ENCODE measurements at places on chromosomes 3 and 15.
A peak's percentile ranks its signal among the peaks of the same experiment; 100 is the strongest.

DNA sequence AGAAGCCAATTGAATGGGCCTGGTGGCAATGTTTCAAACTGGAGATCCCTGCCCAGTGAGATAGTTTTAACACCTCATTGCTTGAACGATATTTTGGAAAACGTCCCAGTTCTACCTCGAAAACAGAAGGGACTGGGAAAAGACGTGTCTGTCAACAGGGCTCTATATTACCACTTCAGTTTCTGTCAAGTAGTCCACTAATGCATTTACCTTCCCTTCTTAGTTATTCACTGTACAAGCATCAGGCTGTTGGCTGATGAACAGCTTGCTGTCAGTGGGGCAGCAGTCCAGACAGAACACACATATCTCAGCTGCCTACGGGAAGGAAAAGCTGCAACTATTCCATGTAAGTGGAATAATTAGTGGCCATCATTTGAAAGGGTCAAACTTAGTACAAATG lies 794.7 kb upstream of the GBE1 start:
- DNase-seq, result peak; percentile 97

DNA sequence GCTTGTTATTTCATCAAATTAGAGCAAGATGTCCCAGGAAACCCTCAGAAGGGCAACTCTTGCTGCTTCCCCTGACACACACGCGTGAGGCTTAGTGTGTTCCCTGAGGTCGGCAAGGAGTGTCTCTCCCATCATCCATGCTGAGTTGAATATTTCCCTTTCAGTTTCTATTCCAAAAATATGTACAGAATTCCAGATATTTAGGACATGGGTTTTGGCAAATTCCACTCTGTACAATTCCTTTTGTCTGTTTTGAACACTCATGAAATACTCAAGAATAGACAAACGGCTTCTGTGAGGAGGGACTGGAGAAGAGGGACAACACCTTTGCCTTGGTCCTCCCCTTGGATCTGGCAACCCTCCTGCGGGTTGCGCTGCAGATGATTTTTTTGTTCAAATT lies 138.0 kb downstream of the DUT start:
- no peak for DNase-seq

- DNase-seq, result no peak
Measured at GRCh38 chr3:194518652-194519051, 31.9 kb upstream of the ATP13A3 start.

DNA sequence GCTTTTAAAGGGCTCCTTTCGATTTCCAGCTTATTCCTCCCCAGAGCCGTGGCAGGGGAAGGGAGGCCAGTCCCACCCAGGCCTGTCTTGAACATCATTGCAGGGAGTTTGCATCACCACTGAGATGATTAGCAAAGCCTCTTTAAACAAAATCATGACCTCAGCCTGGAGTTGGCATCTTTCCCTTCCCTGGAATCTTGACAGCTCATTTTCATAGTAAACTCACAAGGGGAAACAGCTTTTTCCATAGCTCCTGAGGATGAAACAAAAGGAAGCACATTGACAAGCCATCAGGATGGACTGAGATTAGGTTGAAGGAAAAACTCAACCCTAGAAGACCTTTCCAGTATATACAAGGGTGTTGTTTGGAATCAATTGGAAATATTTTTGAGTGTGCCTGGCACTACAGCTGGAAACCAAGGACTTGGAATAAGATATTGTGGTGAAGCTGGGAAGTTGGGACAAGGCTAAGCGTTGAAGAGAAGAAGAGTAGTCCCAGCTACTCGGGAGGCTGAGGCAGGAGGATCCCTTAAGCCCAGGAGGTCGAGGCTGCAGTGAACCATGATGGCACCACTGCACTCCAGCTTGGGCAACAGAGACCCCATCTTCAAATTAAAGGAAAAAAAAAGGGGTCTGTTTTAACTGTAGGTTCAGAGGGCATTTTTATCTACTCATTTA lies 3.1 kb upstream of the LARP6 start:
- DNase-seq, result no peak

DNA sequence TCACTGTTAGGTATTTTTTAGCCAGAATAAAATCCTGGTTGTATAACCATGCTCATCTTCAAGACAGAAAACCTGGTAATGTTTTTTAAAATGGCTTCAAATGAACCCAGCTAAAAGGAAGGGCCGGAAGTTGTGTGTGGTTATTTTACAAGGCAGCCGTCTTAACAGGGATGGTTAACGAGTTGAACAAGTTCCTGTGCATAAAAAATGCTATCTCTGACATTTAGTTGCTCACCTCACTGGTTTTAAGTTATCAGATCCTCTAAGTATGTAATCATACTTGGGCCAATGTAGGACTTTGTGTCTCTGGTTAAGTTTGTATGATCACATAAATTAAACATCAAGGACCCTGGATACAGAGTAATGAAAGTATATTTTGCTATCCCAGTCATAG lies 2.1 kb downstream of the ATP11B start:
- no peak for DNase-seq

DNA sequence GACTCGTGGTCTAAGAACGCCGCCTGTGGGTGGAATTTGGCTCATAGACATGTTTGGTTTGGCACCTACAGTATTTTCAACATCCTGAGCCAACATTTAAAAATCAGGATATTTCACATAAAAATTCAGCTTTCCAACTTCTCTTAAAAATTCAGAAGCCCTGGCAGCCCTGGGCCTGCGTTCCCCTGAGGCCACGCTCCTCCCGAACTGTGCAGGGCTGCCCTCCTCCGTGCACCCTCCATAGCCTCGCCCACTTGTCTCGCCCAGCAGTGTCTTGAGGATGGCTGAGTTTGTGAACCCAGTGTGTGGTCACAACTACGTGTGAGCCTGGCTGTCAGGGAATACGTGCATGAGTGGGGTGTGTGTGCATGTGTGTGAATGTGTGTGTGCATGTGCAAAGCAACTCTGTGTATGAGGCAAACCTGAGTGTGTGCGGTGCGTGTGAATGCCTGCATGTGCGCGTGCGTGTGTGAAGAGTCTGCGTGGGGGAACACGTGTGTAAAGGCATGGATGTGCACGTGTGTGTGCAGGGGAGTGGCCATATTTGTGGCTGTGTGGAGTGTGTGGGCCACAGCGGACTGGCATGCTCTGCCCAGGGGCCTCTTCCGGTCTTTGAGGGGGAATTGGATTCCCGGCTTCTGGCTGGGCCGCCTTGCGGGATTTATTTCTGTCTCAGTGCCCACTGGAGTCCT lies 30.9 kb downstream of the PTH1R start:
- DNase-seq, result no peak

DNA sequence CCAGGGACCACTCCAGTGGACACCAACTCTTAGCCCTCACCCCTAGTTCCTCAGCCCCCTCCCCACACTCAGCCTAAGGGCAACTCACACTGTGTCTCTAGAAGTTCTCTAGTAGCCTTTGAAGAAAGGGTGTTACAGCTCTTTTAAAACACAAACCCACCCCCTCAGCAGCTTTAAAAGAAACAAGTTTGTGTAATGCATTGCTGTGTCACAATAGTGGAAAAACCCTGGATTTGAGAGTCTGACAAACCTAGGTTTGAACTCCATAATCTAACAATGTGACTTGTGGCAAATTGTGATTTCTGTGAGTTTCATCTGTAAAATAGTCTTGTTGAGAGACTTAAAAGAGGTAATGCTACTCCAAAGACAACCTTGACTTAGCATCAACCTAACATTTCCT lies 54.0 kb downstream of the PLCH1 start:
- DNase-seq, result no peak

DNA sequence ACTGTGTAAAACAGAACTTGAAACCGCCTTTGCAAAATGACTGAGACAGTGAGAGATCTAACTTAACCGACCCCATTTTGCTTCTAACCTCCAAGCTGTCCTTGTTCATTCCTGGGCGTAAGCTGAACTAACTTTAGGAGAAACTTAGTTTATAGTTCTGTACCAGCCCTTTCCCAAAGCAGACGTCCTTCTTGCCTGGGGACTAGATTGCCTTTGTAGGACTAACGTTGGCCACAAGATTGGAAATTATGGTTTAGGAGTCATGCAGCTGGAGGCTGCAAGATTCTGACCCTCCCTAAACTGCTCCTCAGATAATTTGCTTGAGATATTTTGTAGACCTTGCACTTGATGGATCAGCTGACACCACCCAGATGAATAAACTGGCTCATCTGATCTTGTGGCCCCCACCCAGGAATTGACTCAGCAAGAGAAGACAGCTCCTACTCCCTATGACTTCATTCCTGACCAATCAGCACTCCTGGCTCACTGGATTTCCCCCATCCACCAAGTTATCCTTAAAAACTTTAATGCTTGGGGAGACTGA lies 219.9 kb upstream of the PROK2 start:
- DNase-seq, result no peak

DNA sequence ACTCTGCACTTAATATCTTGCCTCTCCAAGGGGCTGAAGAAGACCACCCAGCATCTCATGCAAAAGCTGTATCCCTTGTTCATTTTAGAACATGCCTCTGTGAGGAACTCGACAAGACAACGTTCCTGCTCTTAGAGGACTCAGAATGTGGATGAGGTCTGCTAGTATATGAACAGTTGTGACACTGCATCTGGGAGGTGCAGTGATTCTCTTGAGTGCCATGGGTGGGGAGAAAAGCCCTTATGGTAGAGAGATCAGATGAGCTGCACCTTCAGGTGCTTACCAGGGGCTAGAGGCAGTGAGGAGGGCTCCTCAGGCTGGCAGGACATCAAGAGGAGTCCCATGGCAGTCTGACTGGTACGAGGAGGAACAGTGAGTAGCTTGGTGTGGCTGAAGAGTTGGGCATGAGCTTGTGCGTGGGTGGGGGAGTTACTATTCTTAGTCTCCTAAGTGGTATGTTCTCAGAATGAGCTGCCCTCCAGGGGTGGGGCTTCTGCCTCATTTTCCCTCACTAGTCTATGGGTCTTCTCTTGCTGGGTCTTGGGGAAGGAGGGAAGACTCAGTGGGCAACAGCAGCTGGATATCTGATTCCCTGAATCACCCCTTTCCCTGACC lies 56.7 kb upstream of the ATP2B2 start:
- no peak for DNase-seq

DNA sequence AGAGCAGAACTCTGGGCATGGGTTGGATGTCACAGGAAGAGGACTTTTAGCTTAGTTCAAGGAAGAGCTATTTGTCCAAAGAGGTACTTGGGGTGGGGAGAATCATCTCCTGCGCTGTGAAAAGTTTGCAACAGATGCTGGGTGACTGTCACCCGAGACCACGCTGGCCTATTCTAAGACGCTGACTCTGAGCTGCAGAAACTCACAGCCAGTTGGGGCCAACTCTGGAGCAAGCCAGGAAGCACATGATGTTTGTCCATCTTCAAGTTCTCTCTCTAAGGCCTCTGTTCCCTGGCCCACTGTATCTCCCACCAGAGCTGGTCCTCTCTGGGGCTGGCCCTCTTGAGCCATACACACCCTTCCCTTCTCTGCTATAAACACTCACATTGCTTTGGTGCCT lies 17.9 kb upstream of the CDCP1 start:
- no peak for DNase-seq
